ENCODE measurements at places on chromosomes 11 and 22.

DNA sequence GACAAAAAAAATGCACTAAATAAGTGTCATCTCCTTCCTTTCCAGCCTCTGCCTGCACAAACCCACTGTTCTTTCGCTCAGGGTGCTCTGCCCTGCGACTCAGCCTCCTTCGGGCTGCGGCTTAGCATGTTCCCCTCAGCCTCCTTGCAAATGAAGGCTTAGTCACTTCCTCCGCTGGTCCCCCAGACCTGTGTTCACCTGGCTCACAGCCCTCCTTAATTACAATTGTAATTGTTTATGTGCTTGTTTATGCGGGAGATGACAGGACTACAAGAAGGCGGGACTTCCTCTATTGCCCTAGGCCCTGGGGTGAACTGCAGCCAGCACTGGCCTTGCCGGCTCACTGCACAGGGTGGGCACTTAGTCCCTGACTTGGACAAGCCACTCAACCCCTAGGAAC is 303.6 kb downstream of the KIRREL3 start:
- DNase-seq: no peak

DNA sequence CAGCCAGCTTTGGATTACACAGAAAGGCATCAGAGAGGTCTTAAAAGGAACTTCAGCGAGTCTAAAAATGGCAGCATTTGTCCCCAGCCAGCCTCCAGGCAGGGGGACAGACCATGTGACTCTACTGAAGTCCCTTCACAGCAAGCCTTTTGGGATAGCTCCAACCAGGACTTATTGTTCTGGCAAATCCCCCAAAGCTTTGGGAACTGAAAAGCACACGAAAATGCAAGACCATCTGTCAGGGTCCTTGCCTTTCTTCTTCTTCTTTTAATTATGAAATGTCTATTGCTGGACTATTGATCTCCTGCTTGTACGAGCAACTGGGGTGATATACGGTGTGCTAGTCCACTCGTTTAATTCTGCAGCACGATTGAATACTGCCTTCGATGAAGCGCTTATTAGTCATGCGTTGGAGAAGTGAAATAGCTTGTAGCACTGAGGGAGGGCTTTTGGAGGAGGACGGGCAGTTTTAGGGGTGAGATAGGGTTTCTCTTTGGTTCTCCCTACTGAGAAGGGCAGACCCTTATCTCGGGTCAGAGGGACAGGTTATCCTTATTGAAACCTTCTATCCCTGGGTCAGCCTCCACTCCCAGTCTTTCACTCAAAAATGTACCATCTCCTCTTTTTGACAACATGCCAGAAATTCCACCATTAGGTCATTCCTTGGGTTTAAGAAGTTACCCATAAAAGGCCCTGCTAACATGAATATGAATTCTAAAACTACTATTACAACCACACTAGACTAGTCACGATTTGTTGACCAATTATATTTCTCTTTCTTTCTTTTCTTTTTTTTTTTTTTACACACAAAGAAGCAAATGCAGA is 416.4 kb downstream of the MIAT start:
- DNase-seq: no peak

- no peak for DNase-seq
These were observed 7.3 kb upstream of the ADAMTS8 start for GRCh38 chr11:130435671-130436070.

DNA sequence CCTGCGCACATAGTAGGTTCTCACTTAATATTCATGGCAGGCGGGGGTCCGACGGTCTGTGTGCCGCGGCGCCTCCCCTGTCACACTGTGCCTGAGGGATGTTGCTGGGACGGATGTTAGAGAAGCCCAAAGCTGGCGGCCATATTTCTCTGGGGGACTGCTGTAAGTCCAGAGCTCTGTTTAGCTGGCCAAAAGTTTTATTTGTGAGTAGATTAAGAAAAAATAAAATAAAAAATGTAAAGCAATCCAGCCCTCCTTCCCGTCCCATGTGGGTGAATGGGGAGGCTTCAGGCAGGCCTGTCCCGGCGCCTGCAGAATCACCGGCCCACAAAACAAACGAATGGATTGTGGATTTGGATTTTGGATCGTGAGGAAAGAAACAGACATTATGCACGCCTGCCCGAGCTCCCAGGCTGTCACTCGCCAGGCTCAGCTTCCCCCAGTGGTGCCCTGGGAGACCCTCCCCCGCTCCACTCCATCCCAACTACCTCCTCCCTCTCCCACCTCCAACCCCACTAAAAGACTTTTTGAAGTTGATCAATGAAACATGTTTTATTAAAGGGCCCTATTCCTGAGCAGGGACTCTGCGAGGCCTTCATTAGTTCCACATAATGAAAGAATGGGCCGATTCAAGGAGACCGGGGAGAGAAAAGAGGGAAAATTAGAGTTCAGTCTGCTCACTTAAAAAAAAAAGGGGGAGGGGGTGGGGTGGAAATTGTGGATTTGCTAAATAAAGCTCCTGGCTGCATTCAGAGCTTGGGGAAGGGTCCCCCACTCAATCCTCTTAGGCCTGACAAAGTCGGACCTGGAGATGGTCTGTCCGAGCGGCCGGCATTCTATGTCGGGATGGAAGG is 20.4 kb upstream of the SCUBE1 start:
- no peak for DNase-seq

DNA sequence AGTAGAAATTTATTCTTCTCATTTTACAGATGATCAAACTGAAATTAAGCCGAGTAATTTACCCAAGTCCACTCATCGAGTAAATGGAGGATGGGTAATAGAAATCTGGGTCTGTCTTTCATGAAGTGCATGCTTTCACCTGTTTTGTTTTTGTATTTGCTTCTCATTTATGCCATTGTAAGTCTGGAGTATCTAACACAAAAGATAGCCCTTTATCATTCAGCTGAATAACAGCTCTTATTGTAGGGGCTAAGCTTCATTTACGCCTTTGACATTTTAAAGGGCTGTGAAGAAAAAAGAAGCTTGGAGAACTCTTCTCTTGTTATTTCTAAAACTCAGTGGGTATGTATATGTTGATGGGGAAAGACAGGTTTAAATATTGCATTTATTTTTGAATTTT is 1196.2 kb upstream of the TENM4 start:
- no peak for DNase-seq

DNA sequence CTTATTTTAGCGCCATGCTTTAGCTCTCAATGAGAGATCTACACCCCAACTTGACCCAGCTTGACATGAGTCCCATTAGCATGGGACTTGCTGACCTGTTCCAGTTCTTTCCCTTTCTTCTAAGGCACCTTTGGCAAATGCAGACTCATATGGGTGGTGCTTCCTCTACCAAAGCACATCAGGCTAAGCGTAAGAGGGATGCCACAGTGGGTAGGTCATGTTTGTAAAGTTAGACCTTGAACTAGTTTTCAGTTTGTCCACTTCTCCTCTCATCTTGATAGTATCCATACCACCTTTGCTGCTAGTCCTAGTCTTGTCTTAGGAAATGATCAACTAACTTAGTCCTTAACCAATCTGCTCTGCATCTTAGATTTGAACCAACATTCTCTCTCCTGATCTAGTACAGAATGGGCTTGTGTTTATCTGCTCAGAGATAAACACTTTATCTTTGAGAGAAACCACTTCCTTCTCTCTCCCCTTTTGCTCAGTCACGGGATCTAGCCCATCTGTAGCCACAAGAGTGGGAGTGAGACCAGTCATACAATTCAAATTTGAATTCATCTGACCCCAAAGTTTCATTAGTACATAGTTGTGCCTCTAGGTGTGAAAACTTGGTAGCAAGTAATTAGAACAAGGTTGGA is 72.1 kb upstream of the CD44 start:
- DNase-seq: no peak

DNA sequence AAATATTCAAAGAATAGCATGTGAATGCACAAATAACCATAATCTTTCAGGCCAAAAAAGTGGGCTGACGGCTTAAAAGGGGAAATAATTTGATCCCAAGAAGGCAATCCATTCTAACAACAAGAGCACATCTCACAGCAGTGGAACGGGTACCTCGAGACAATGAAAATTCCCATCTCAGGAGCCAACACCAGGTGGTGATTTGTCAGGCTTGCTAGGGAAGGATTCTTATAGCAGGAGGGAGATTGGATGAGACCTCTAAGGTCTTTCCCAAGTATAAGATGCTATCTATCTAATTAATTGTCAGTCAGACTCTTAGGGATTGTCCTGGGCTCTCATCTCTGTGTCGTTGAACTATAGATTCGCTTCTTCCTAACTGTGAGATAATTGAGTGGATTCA is 284.0 kb downstream of the ETS1 start:
- no peak for DNase-seq

- DNase-seq: no peak
These were observed 768 bp upstream of the CDKN1C start for GRCh38 chr11:2886191-2886894.

GRCh38 chr11:69339041-69339733 is 45.2 kb downstream of the MYEOV start:
- DNase-seq: peak; percentile 62

DNA sequence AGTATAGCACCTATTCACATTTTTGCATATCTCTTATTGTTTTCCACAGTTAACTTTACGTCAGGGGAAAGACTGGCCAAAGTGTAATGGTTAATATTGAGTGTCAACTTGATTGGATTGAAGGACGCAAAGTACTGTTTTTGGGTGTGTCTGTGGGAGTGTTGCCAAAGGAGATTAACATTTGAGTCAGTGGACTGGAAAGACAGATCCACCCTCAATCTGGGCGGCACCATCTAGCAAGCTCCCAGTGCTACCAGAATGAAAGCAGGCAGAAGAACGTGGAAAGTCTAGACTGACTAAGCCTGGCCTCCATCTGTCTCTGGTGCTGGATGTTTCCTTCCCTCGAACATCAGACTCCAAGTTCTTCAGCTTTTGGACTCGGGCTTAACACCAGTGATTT is 1900.7 kb upstream of the RAG2 start:
- no peak for DNase-seq

DNA sequence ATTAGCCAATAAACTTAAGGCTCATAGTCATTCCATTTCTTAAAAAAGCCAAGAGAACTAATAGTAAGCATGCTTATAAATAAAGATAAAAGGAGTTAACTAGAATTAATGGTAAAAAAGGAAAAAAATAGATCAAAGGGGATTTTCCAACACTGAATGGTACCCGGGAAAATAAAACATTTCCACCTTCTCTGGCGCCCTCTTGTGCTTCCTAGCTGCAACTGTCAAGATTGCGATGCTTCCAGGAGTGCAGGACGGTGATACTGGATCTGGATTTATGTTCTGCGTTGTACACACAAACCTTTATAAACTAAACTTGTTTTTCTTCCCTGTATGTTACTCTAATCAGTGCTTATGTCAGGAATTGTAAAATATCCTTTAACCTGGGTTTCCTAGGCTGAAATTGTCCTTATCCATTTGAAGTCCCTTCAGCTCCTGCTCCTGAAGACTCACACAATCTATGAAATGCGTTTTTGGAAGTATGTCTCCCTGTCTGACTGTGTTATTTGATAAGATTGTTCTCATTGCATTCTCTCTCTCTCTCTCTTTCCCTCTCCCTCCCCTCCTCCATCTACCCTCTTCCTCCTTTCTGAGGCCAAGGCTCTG is 9.6 kb upstream of the HTATIP2 start:
- no peak for DNase-seq

GRCh38 chr11:67265633-67266448 is 432 bp upstream of the GRK2 start:
- no peak for DNase-seq

- DNase-seq: no peak
These were observed 15.5 kb downstream of the RELT start for GRCh38 chr11:73391665-73392064.

- no peak for DNase-seq
These were observed 311.4 kb downstream of the DYNC2H1 start for GRCh38 chr11:103420593-103420992.

DNA sequence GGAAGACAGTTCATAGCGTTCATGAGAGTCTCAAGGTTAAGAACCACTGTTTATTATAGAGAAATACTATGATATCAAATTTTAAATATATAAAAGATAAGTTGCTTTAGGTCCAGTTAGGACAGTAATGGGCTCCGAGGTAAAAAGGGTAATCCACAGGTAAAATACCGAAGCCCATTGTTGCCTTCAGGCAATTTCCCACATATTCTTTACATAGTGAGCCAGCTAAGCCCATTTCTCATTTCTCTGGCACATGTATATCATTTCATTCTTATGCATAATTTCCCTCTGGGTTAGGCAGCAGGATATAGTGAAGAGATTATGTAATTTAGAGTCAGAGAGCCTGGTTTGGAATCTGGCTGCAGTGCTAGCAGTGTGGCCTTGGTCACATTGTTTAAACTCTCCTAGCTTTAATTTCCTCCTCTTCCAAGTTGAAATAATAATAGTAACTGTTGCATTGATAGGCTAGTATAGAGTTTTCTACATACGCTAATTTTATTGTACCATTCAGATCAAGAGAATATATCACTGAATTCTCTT is 7.6 kb upstream of the POU2AF1 start:
- no peak for DNase-seq

DNA sequence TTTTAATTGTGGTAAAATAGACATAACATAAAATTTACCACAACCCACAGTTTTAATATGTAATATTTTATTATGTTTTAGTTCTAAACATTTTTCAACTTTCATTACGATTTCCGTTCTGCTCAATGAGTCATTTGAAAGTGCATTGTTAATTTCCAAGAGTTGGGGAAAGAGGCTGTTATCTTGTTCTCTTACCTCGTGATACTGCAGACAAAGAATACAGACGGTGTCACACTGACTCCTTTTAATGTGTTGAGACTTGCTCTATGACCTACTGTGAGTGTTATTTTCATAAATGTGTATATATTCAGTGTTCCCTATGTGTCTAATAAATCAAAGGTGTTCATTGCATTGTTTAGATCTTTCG is 10.8 kb upstream of the RAC2 start:
- DNase-seq: no peak

GRCh38 chr11:11618973-11619435 is 2.8 kb downstream of the GALNT18 start:
- no peak for DNase-seq

- DNase-seq: no peak
These were observed at the start of gene TMPRSS13 for GRCh38 chr11:117929142-117929915. TSS of gene TMPRSS13 (minus strand) at chr11:117929402. CDS start at chr11:117929307, 95 bp downstream.

DNA sequence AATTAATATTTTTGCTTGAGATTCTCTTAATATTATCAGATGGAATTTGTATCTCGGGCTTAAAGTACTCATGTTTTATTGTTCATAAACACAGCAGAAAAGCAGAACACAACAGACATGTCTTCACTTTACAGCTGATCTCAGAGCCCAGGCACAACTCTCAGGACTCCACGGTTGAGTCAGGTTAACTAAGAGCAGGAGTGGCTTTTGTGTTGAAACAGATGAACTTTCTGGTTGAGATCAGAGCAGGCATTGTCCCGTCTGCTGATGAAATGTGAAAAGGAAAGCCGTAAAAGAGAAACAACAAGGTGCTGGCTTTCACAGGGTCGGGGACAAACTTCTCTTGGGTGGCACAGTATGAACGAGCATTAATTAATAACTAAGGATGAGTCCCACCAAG is 49.0 kb downstream of the JHY start:
- no peak for DNase-seq

- DNase-seq: no peak
These were observed 13.9 kb upstream of the PHLDA2 start for GRCh38 chr11:2942872-2943710.

- no peak for DNase-seq
These were observed 413 bp upstream of the MUC6 start for GRCh38 chr11:1036931-1037330.
